ENCODE measurements at places on chromosomes 6 and 20.

- no peak for DNase-seq
These were observed 4.6 kb downstream of the TMEM181 start for GRCh38 chr6:158564243-158565121.

- no peak for DNase-seq
These were observed 26.8 kb downstream of the ANKRD60 start for GRCh38 chr20:58201616-58202015.

- DNase-seq: no peak
These were observed 1.3 kb upstream of the DNAH8 start for GRCh38 chr6:38713812-38714211.

DNA sequence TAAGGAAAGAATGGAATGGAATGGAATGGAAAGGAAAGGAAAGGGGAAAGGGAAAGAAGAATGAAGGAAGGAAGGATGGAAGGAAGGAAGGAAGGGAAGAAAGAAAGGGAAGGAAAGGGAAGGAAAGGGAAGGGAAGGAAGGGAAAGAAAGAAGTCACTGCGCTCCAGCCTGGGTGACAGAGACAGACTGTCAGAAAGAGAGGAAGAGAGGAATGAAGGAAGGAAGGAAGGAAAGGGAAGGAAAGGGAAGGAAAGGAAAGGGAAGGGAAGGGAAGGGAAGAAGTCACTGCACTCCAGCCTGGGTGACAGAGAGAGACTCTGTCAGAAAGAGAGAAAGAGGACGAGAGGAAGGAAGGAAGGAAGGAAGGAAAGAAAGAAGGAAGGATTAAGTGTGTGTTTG lies 221.2 kb upstream of the LAMP5 start:
- no peak for DNase-seq

DNA sequence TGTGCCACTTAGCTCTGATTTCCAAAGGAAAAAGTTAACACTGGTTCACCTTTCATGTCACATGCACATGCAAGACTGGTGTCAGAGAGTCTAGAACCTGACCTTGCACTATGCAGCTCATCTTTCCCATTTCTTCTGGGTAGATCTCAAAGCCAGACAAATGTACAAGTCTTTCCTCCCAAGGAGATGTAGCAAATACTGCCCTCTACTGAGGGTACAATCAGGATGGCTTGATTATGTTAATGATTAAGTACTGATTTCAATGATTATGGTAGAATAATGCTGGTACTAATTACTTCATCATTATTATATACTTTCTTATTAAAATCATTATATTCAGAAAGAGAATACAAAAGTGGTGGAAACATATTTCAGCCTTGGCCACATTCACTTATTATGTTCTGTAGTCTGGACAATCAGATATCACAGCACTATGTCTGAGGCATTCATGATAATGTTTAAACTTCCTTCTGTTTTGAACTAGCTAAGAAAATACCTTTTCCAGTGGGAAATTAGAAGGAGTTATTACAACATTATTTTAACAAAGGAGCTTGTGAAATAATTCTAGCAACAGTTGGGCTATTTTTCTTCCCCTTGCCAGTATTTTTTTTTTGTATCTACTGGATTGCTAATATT lies 68.5 kb upstream of the FOXO3 start:
- DNase-seq: peak; percentile 15

DNA sequence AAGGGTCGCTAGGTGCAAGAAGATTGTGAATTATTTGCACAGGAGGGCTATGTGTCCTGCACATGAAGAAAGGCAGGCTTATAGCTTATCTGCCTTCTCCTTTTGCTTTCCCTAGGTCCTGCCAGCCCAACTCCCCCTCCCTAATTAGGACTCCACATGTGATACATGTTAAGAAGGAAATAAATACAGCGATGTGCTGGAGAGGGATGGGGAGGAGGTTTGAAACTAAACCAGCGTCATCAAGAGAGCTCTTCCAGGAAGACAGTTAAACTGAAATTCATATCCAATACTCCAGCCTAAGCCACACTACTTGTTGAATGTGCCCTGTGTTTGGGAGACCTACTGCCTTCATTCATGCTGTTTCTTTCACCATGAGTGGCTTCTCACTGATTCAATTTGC lies 34.9 kb upstream of the UTRN start:
- DNase-seq: no peak

DNA sequence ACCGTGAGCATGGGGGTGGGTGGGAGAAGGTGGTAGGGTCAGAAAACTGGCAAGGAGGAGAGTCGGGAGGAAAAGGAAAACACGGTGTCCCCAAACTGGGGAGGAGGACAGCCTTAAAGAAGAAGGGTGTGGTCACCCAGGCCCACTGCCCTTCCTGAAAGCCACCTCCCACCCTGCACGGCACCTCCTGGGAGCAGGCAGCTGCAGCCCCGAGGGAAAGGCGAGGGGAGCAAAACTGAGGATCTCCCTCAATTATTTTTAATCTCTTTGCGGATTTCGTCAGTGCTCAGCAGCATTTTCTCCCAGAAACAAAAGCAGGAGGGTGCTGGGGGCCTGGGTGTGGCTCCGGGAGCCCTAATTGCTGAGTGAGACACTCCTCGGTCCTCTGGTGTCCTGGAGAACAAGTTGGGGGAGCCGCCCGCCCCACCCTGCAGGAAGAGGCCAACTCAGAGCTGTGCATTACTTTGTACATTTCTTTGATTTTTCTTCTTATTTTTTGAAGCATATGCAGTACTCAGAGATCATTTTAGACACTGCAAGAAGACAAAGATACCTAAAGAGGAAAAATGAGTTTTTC lies 56.4 kb downstream of the RIOK1 start:
- no peak for DNase-seq

GRCh38 chr6:82208913-82209312 lies 38.6 kb downstream of the IBTK start:
- DNase-seq: no peak

- no peak for DNase-seq
These were observed 19.3 kb downstream of the JARID2 start for GRCh38 chr6:15264902-15265761.

- peak; percentile 90 for DNase-seq
These were observed 62.8 kb upstream of the TFB1M start for GRCh38 chr6:155377061-155377460.

- DNase-seq: no peak
These were observed 20.0 kb downstream of the LAMA5 start for GRCh38 chr20:62347151-62347404.

DNA sequence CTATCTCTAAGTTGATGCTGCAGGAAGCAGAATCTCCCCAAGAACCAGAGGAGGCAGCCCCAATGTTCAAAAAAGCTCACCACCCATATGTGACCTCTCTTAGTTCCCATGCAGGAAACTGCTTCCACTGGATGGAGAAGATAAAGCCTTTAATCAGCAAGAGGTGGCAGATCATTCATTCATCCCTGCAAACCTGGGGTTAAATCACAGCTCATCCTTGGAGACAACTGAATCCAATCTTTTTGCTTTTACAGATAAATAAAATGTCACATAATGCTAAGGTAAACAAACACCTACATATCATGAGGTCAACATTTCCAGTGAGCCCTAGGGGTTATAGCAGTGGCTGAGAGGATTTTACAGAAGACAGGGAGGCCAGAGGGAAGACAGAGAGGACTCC lies 112.7 kb upstream of the CD93 start:
- no peak for DNase-seq

DNA sequence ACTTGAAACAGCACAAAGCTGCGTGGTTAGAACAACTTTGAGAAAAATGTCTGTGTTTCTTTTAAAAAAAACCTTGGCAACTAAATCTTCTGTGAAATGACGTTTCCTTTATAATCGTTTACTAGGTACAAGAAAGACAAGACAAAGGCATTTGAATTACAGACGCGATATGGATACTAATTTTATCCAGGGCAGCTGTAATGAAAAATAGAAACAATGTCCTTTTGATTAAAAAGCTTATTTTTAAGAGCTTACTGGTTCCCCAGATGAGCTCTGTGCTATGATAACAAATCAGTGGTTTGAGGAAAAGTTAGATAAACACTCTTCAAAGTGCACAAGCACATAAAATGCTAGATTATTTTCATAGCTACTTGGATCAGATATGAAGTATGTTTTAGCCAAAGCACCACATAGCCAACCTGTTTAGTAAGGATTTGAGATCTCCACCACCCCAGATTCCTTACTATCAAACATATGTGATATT lies 1.6 kb upstream of the SYNCRIP start:
- no peak for DNase-seq

GRCh38 chr6:145713773-145714172 lies 21.5 kb downstream of the EPM2A start:
- DNase-seq: no peak

- peak; percentile 82 for DNase-seq
These were observed 150.8 kb downstream of the ZMYND8 start for GRCh38 chr20:47205577-47206123.

DNA sequence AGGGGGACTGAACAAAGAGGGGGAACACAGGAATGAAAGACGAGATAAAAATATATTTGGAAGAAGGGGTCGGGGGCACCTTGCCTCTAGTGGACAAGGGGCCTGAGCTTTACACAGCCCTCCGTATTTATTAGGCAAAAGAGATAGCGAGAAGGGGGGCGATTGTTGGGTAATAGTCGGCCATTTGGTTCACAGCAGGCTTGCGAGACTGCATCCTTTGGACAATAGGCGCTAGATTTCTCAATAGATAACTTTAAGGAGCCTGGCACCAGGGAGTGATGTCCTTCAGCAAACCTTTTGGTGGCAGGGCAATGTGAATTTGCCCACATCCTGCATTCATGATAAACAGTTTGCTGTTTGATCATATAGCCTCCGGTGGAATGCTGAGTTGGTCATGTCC lies 3.0 kb upstream of the NANP start:
- DNase-seq: no peak
